ENCODE measurements at places on chromosomes 4 and X. TPM values are rescaled to one million over a fixed set of nuclear protein-coding genes. Genes with fewer than 3 reads are reported as not detected.

Gene PLAC8
- 7.6 TPM for polyA plus RNA-seq

Gene PABPC1L2B
- not detected for polyA plus RNA-seq

Gene PNMA6A
- 0.91 TPM for polyA plus RNA-seq

Gene DOK7
- polyA plus RNA-seq: 2.1 TPM

Gene RHOXF2
- polyA plus RNA-seq: not detected

Gene PDLIM3
- polyA plus RNA-seq: 45.1 TPM

Gene DIPK2B
- 31.2 TPM for polyA plus RNA-seq

Gene ENPP6
- 0.02 TPM for polyA plus RNA-seq

Gene LRP2BP
- polyA plus RNA-seq: 0.22 TPM

Gene TBC1D9
- 15.3 TPM for polyA plus RNA-seq

Gene NDST3
- polyA plus RNA-seq: not detected

Gene SULT1B1
- polyA plus RNA-seq: 0.26 TPM

Gene CASP3
- 22.9 TPM for polyA plus RNA-seq

Gene SMIM43
- 0.02 TPM for polyA plus RNA-seq

Gene TMSB15A
- 0.53 TPM for polyA plus RNA-seq

Gene SNCA
- 0.95 TPM for polyA plus RNA-seq

Gene GATA1
- not detected for polyA plus RNA-seq

Gene HTN1
- not detected for polyA plus RNA-seq

Gene RPGR
- polyA plus RNA-seq: 4.4 TPM

Gene DTHD1
- polyA plus RNA-seq: not detected

Gene MAGEB17
- polyA plus RNA-seq: not detected

Gene NUP62CL
- 4.0 TPM for polyA plus RNA-seq

Gene UGDH
- 34.6 TPM for polyA plus RNA-seq

Gene NIPAL1
- polyA plus RNA-seq: 0.77 TPM

Gene TLR10
- polyA plus RNA-seq: 0.45 TPM

Gene TBCK
- 14.2 TPM for polyA plus RNA-seq

Gene P2RY4
- 0.10 TPM for polyA plus RNA-seq

Gene ADH1A
- 0.15 TPM for polyA plus RNA-seq

Gene FAM9B
- polyA plus RNA-seq: not detected

Gene PDZD4
- 2.1 TPM for polyA plus RNA-seq

Gene TSPAN6
- polyA plus RNA-seq: 30.2 TPM

Gene MTNR1A
- not detected for polyA plus RNA-seq

Gene CNKSR2
- 0.47 TPM for polyA plus RNA-seq

Measured in adipose tissue (tissue), 3 donors.